Left cardiac atrium (tissue), 4 donors: ENCODE measurements at places on chromosomes 1 and 21.

DNA sequence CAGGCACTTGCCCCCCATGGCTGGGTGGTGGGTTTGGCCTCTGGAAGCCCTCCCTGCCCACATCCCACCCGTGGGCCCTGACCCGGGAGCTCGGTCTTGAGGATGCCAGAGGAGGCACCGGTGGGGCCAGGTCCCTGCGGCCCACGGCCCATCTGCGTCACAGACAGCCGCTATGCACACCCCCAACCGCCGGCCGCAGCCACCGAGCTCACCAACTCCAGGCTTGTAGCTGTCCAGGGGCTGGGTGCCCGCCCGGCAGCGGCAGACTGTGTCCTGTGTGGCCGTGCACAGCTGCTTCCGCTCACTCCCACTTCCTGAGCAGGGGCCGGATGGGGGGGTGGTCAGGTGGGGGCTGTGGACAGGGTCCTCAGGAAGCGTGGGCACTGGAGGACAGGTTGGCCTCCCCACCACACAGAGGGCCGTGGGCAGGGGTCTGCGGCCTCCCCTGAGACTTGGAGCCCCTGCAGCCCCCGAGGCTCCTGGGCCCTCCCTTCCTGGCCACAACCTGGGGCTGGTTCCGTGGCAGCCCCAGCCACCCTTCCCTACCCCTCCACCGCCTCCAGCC, 1.1 kb downstream of the TNFRSF4 start:
- DNase-seq: peak; percentile 71

DNA sequence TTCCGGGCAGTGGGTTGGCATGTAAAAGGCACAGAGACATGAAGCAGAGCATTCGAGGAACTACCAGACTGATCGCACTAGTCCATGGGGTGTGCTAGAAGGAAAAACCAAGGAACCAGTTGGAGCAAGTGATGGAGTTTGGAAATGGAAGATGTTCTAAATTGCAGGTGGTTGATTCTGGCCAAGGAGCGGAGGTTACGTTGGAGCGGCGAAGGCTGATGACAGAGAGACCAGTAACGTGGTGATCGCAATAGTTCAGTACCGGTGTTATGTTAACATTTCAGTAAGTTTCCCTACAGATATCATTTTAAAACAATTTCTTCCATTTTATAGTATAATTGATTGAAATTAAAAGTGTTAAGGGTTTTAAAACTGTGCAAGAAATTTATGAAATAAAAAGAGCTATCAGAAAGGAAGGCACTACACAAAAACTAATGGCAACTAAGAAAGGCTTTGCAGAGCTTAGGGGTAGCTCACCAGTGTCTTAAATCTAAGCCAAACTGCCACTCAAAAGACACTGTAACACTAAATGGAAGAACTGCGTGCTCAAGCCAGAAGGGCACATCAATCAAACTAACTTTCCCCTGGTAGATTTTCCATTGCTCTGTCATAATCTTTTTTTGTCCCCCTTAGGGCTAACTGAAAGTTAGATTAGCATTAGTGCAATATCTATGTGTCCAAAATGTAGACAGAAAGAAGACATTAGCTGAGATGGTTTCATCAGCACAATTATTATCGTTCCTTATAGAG, 11.3 kb upstream of the HEATR1 start:
- DNase-seq: no peak

GRCh38 chr1:235473806-235474205, 30.4 kb downstream of the B3GALNT2 start:
- DNase-seq: no peak

GRCh38 chr1:147541672-147542568, 619 bp downstream of the BCL9 start:
- DNase-seq: peak; percentile 60

GRCh38 chr1:150799089-150799488, 9.0 kb downstream of the CTSK start:
- no peak for DNase-seq

GRCh38 chr1:3669421-3669821, 17.1 kb downstream of the TP73 start:
- DNase-seq: peak; percentile 20

- no peak for DNase-seq
Observed at GRCh38 chr1:84143796-84144565, at the start of gene PRKACB. Gene PRKACB, plus strand, starts transcription at chr1:84144271. Its CDS starts 91 bp downstream, at chr1:84144362.

DNA sequence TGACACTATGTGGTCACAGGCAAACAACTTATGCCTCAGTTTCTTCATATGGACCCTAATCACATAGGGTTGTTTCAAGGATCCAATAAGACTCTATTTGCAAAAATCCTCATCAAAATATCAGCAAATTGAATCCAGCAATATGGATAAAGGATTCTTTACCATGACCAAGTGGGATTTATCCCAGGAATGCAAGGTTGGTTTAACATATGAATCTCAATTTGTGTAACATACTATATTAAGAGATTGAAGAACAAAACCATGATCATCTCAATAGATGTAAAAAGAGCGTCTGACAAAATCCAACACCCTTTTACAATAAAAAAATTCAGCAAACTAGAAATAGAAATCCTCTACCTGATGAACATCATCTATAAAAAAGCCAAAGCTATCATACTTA, 23.9 kb downstream of the ARHGEF11 start:
- no peak for DNase-seq

- no peak for DNase-seq
Observed at GRCh38 chr1:22628698-22629444, 7.6 kb upstream of the C1QA start.

DNA sequence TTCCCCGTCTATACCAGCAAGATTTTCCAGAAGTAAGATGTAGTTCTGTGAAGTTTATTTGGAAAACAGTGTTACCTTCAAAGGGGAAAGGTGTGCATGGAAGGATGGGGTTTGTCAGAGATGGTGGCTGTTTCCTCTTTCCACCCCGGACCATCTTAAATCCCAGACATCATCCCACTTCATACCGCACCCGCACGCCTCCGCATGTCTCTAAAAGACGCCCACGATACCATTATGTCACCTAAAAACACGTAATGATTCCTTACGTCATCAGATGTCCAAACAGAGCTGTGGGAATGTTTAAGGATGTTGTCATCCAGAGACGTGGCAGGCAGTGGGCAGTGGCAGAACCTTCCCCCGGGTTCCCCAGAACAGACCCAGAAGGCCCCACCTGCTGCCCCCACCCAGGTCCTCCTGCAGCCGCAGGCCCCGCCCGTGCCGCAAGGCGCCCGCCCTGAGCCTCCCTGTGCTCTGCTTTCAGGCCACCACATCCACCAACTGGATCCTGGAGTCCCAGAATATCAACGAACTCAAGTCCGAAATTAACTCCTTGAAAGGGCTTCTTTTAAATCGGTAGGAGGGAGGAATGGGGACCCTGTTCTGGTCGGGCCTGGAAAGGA, 152.2 kb downstream of the PEX14 start:
- DNase-seq: no peak
